ENCODE measurements at places on chromosomes 6 and 20. TPM values are rescaled to one million over a fixed set of nuclear protein-coding genes. Genes with fewer than 3 reads are reported as not detected.

- DNase-seq: no peak
Measured at GRCh38 chr6:139327038-139327437, 35.2 kb upstream of the TXLNB start.

DNA sequence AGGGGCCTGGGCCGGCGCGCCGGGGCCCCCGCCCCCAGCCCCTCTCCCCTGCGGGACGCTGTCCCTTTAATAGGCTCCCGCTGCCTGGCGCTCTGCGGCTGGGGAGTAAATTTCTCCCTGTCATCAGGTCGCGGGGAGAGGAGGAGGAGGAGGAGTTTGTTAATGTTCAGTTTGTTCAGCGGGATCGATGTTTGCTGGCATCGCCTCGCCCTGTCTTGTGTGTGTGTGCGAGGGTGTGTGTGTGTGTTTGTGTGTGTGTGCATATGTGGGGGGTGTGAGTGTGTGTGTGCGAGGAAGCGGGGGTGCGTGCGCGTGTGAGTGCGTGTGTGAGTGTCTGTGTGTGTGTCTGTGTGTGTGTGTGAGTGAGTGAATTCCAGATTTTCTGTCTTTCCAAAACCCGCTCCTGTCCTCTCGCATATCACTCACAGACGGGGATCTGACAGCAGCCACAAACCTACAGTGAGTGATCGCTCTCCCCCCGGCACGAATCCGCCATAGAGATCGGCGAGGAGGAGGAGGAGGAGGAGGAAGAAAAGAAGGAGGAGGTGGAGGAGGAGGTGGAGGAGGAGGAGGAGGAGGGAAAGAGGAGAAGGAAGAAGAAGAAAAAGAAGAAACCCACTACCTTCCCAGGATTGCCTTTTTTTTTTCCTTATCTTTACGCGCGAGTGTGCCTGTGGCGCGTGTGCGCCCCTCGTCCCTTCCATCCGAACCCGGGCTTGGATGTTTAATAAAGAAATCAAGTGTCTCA lies at the start of gene TSHZ2:
Gene TSHZ2, plus strand, starts transcription at position 169 of the 748 bp plus-strand sequence. CDS start 936 bp downstream, outside the sequence.
- DNase-seq: no peak

- DNase-seq: no peak
Measured at GRCh38 chr6:53418288-53418687, 69.5 kb upstream of the ELOVL5 start.

The NFYA gene
- 54.7 TPM for total RNA-seq
